Karpas-422 (cell line): ENCODE measurements at places on chromosomes 12 and 14.
A peak's percentile ranks its signal among the peaks of the same experiment; 100 is the strongest.

DNA sequence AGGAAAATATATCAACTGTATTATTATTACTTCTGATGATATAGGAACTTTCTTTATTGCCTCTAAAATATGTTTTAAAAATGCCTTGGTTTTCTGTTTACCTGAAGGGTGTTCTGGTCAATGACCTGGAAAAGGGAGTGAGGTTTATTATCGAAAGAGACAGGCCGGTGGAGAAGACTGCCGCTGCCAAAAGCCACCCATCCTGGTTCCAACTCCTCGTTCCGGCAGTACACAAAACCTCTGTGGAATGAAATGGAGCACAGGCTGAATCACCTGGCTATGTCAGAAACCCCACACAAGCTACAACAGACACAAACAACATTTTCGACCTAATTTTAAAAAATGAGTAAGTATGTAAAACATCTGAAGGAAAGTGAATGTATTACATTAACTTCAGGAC lies 73.6 kb downstream of the HECTD4 start:
- DNase-seq, result no peak

- no peak for DNase-seq
These were observed 202.6 kb upstream of the AVPR1A start for GRCh38 chr12:63353559-63353958.

DNA sequence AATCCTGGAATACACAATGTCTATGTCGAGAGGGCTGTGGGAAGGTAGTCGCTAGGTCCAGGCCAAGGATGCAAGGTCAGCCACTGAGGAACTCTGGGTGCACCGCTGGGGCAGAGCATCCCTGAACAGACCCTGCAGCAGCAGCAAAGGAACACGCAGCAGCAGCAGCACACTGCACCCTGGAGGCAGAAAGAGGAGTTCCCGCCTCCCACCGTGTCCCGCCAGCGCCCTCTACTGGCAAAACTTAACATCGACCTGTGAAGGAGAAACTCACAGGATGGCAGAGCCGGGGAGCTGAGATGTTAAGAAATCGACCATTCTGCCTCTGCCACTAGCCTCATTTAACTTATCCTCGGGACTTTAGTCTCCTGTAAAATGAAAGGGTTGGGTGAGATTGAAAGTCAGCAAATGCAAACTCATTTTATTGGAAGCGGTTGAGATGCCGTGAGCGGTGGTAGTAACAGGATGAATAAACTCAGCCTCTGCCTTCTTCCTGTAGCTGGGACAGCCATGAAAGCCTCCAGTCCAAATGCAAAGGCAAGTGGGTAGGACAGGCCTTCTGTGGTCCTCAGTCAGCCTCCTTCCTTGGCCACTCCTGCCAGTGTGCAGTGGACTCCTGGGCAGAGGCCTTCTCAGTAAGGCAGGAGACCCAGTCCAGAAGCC lies 45.6 kb downstream of the STAB2 start:
- peak; percentile 96 for DNase-seq

DNA sequence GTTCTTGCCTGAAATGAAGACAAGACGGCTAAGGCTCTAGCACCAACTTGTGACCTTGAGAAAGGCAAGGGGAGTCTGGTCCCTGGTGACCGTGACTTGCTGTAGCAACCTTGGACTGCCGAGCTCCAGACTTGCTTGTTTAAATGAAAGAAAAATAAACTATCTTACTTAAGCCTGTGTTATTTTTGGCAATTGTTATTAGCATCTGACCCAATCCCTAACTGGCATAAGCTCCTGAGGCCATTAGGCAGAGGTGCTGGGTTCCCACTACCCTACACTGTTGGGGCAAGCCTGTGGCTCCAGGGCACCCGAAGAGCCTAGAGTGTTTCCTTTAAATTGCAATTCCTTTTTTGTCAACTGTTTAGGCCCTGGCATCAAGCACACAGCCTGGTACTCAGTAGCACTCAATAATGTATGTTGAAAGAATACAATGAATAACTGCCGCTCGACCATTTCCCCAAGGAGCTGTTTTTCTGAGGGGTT lies 106.9 kb upstream of the HIF1A start:
- DNase-seq, result no peak

DNA sequence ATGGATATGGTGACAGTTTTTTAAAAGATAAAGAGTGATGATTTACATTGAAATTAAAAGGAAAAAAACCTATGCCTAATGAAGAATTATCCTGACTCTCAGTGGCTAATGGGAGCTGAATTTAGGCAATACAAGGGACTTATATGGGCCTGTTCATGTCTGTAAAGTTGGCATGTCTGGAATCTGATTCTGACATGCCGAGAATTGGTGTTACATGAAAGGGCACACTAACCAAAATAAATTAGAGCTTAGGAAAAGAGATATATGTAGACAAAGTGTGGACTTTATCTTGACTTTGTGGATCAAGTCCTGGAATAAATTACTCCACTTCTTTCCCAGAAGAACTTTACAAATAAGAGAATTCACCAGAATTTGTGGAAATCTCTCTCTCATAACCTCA lies 1.1 kb downstream of the TDG start:
- no peak for DNase-seq

DNA sequence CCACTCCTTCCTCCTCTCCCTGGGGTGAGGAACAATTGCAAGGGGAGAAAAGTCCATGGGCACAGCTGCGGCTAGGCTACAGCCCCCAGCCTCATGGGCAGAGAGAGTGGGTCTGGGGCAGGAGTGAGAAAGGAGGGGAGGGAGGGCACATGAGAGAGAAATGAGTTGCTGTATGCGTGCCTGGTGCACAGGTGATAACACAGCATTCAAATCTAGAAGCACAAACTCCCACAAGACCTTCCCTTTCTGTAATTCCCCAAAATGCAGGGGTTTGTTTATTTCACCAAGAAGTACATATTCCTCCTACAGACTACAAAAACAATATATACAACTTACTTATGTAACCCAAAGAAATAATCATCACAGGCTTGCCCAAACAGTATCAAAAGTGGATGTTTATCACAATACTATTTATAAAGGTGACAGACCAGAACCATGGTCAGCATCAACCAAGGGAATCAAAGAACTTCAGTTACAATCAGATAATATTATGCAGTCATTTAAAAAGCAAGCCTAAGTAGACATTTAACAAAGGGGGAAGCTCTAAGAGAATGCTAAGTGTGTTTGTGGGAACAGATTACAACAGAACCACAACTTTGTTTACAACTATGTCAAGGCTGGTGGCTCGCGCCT lies 54.2 kb downstream of the ITPK1 start:
- no peak for DNase-seq
